ENCODE measurements at places on chromosomes 2 and 18. TPM values are rescaled to one million over a fixed set of nuclear protein-coding genes. Genes with fewer than 3 reads are reported as not detected.

- DNase-seq: no peak
Measured at GRCh38 chr2:190497428-190497827, 37.1 kb downstream of the NEMP2 start.

- no peak for DNase-seq
Measured at GRCh38 chr2:137764646-137765045, 199.6 kb upstream of the HNMT start.

DNA sequence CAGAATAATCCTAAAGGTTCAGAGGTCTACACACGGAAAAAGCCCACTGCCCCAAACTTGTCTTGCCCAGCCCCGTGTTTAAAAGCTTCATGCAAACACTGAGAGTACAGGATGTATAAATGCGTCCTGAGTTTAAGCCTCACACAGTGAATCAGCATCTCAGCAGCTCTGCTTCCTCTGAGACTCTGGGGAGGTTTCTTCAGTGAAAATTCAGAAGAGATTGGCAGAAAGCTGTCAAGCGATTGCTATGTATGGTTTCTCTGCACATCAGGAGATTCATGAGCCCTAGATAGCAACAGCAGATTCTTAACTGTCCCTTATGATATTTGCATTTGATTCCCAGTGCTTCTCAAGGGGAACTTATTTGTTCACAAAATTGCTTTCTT is 27.1 kb downstream of the CRACDL start:
- no peak for DNase-seq

DNA sequence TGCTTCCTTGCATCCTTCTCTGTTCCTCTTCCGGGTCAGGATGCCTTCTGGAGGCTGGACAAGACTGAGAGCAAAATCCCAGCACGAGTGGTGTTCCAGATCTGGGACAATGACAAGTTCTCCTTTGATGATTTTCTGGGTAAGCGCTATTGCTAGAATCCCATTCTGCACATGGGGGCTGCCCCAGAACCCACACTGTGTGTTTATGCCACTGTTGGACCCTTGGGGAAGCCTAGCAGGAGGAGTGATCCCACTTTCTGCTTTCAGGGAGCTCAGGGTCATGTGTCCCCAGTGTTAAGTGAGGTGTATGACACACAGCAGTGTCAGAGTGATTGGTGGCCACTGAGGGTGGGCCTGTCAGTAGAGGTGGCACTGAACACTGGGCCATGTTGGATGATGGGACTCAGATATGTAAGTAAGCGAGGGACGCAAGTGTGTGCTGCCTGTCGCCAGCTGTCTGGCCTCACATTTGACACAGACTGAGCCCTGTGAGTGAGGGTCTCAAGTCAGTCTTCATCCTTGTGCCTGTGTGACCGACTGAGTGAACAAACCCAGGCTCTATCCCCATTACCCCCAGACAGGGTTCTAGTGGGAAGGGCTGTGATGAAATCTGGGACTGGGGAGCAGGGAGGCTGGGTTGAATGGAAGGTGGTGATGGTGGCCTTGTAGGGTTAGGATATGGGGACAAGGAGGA is 220.9 kb downstream of the DYSF start:
- DNase-seq: peak; percentile 6

Gene GALNT14
- not detected for total RNA-seq

GRCh38 chr2:55093381-55093780 is 43.1 kb upstream of the RTN4 start:
- DNase-seq: no peak

DNA sequence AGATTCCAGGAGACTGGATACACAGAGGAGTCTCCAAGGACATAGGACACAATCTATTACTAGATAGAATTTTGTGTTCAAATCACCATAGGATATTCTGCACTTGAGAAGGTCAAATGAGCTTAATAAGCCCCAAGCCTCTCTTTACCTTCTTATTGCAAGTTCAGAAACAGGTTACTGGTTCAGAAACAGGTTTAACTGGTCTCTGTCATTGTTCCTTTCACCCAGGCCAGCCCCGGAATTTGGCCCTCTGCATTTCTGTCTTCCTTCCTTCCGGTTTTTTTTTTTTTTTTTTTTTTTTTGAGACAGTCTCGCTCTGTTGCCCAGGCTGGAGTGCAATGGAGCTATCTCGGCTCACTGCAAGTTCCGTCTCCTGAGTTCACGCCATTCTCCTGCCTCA is 700.2 kb downstream of the EPHA4 start:
- DNase-seq: no peak

GRCh38 chr2:54757500-54757899 is 34.0 kb downstream of the EML6 start:
- no peak for DNase-seq

DNA sequence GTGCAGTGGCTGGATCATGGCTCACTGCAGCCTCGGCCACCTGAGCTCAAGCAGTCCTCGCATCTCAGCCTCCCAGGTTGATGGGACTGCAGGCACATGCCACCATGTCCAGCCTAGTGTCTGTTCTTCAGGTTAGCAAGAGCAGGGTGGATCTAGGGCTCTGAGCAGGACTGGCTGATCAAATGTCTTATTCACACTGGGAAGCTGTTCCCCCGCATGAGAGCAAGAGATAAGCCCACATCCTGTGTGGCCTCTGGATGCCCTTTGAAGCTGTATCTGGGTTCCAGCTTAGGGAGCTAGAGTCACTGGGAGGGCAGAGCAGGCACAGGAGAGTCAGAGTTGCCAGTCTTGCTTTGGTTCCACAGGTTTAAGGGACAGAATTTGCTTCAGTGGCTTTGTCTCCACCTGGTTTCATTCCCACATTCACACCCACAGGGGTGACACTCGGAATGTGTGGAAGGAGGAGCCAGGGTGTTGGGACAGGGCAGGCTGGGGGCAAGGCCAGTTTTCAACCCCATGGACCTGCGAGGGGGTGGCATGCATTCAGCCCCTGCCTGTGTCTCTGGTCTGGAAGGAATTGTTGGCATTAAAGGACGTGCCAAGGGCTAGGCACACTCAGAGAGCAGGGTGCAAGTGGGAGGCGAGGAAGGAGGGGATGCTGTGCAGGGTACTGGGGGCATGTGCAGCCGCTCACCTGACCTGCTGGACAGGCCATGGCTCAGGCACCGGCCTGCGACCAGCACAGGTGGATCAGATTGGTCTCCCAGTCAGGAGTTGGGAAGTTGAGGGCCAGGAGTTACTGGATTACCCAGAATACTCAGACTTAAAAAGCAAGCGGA is 24.5 kb downstream of the PTPN18 start:
- no peak for DNase-seq

DNA sequence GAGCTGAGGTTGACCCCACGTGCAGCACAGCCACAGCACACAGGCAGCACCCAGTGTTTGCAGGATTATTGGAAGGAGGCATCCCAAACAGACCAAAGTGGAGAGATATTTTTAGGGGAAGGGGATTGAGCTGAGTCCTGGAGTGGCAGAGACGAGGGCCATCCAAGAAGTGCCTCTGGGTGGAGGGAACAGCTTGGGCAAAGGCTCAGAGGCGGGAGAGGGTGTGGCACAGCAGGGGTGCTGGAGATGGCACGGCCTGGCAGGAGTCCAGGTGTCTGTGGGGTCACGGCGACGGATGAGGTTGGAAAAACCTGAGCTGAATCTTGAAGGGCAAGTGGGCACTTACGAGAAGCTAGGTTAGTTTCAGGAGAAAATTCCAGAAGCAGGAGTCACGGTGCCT is 60.6 kb downstream of the INHBB start:
- no peak for DNase-seq

DNA sequence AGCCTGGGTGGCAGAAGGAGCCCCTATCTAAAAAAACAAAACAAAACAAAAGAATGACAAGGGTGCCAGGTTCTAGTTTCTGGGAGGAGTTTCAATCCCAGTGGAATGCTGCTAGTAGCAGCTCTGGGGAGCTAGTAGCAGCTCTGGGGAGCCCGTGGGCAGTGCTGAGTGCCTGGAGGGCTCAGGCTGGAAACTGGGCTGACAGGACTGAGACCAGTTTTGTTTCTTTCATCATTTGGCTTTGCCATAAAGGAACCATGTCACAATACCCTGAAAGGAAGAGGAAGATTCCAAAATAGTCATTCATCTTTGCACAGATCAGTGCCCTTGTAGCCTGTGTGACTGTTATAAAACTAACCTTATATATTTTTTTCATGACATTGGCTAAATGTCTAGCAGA is 10.6 kb downstream of the MFSD6 start:
- no peak for DNase-seq

GRCh38 chr2:64327510-64328414 is 126.2 kb upstream of the LGALSL start:
- DNase-seq: peak; percentile 53

DNA sequence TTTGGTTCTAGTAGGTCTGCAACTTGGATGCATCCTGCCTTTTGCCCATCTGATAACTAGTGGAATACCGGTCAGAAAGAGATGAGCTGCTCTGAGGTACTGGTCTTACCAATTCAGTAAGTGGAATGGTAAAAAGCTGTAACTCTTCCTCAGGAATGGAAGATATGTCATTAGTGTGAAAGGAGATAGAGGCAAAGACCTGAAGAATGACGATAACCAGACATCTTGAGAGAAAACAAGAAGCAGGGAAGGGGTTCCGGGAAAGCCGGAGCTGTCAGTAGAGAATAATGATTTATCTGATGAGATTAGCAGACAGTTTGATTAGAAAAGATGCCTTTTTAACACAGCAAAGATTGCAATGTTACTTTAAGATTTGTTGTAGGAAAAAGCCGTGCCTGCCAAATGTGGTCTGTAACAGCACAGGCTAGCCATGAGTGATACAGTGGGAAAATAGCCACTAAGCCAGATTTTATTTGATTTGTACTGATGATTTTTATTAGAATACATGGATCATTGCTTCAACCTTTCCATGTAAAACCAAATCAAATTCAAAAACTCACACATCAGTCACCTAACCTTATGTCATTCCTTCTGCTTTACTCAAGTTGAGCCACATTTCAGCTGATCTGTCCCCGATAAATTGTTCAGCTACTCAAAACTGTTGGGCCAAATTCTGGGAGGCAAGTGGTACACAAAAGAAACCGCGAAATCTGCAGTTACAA is 110.0 kb downstream of the TCF4 start:
- no peak for DNase-seq

Gene UGT1A4
- not detected for total RNA-seq

Gene MPP4
- total RNA-seq: not detected

- DNase-seq: no peak
Measured at GRCh38 chr18:24514439-24514838, 54.0 kb downstream of the HRH4 start.

Gene PNKD
- total RNA-seq: 36.3 TPM
